Colonic mucosa (tissue), 4 donors: ENCODE measurements at places on chromosomes 3 and 15. TPM values are rescaled to one million over a fixed set of nuclear protein-coding genes. Genes with fewer than 3 reads are reported as not detected.
A peak's percentile ranks its signal among the peaks of the same experiment; 100 is the strongest.

- no peak for DNase-seq
These were observed 196.4 kb downstream of the VGLL3 start for GRCh38 chr3:86794361-86795065.

- no peak for DNase-seq
These were observed 307.4 kb downstream of the NTRK3 start for GRCh38 chr15:87949151-87949574.

DNA sequence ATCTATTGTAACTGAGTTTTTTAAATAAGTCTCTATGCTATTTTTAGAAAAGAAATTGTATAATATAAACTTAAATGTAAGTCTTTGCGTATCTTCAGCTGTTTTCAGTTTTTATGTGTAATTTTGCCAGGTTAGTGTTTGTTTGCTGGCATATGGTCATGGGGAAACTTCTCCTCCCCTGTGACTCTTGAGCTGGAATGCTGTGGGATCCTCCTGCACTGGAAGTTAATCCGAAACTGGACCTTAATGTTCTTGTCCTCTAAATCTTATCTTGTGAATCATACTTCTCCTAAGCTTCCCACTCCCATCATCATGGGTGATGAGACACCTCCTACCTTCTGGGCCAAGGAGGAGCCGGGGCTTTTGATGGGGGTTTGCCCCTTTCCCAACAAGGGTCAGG lies 52.4 kb upstream of the CHST2 start:
- no peak for DNase-seq

DNA sequence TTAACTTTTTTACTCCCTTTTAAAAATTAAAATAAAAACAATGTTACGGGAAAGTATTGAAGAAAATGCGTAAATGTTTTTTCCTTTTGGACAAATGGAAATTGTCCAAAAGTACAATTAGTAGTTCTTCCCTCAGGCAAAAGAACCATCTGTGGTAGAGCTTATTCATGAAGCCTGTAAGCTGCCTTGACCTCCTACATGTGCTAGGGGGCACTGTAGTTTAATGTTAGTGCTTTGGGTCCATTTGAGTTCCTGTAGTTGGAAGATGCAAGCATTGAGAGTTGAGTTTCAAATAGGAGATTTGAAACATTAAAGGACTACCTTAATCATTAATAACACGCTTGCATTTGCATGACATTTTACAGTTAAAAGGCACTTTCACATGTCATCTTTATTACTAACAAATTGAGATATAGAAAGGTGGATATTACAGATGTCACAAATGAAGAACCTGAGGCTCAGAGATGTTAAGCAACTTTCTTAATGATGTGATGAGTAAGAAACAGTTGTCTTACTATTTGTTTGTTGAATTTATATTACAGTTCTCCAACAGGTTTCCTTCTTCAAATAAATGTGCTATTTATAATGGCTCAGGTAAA lies 1.8 kb upstream of the ZNF385D start:
- no peak for DNase-seq

DNA sequence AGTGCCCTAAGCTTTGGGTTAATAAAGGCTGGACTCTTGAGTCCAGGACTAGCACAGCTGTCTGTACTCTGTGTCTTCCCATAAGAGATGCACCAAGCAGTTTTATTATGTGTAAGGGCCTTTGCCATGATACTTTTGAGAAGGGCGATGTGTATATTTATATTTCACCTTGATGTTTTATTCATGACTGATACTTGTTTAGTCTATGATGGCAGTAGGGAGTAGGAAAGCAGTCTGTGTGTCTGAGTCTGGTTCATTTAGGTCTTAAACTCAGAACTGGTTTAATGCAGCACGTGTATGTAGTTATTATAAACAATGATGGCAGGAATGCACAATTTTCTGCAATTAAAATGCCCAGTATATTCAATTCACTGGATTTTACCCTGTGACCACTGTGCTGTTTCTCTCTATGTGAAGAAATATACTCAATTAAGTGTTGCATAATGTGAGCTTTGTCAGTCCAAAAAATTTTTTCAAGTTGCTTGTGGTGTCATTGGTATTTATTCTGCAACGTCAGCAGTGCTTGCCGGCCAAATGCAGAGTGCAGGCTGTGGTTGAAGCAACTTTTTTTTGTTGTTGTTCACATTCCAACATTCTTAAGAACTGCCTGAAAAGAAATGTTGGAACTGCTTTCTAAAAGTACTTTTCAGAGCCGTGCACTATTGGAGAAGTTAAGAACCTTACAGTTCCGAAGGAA lies 423.7 kb upstream of the SEMA6D start:
- DNase-seq: peak; percentile 26

DNA sequence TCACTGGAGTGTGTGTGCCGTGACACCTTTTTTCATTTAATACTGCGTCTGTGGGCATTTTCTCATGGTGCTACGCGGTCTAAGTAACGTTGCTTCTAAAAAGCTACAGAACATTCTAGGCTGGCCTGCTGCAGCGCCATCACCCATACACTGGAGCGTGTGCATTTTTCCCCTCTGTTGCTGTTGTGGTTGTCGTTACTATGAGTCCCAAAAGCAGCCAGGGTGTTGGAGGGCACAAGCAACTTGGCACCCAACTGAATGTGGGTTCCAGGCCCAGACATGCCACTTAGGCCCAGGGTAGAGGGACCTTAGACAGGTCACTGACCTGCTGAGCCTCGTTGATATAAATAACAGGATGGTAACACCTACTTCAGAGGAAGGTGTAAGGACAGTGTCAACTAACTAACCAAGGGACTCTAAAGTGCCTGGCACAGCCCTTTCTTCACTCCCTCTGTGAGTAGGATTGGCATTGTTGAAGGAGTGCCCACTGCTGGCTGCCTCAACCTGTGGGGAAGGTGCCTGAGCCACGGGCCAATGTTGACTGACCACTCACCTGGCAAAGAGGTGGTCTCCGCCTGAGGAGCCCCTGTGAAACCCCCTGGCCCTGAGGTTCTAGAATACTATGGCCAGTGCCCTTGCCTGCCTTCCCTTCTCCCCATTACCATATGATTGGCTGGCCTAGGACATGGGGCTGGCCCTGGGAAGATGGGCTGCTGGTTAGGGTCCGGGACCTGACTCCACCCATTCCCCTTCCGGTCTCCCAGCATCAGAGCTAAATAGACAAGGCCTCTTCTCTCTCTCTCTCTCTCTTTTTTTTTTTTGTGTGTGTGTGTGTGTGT lies 3.5 kb downstream of the CSK start:
- DNase-seq: no peak

- no peak for DNase-seq
These were observed 406.2 kb upstream of the RARB start for GRCh38 chr3:25021816-25022215.

The GOLGA8T gene
- total RNA-seq: not detected

The PAQR9 gene
- not detected for total RNA-seq

The AEN gene
- 13.8 TPM for total RNA-seq

DNA sequence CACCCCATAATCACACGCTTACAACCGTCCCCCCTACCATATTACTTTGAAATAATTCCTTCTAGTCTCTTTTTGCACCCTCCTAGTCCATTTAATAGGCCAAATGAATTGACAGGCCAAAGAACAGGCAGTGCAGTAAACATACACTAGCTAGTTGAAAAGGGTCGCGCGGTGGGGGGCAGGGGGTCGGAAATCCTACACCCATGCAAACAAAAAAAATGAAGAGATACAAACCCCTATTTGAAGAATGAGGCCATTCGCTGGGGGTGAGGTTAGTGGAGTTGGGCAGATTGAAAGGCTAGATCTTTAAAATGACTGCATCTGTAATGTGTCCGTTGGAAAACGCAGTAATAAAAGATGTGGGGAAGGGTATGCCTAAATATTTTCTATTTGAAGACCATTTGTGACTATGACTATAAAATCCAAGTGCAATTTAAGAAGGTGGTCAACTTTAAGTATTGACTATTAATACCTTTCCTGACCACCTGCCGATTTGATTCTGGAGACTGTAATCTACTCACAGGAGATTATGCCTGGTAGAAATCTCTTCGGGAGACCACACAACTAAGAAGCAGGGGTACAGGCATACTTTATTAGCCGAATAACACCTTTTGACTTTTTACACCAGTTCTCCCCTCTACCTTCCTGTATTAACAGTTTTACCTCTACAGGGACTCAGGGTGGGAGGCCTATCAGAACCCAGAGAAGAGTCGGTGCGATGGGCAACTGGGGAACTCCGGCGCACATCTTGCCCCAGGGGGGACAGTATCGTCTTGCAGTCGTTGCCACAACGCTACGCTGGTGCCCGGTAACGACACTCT lies 762 bp upstream of the ARL6 start:
- no peak for DNase-seq

GRCh38 chr3:110248666-110249065 lies 823.0 kb upstream of the NECTIN3 start:
- DNase-seq: no peak

DNA sequence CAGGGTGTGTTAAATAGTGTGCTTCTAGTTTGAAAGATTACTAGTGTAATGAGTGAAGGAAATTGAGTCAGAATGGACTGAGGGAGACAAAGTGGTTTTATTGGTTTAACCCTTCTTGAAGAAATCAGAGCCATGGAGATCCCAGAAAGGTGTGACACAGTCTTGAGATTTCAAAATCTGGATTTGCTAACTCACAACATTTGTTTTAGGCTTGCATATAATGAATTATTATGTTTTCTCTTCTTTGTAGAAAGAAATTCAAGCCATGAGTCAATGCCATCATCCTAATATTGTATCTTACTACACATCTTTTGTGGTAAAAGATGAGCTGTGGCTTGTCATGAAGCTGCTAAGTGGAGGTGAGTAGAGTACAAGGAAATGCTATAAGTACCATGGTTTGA lies 25.1 kb downstream of the OXSR1 start:
- no peak for DNase-seq

DNA sequence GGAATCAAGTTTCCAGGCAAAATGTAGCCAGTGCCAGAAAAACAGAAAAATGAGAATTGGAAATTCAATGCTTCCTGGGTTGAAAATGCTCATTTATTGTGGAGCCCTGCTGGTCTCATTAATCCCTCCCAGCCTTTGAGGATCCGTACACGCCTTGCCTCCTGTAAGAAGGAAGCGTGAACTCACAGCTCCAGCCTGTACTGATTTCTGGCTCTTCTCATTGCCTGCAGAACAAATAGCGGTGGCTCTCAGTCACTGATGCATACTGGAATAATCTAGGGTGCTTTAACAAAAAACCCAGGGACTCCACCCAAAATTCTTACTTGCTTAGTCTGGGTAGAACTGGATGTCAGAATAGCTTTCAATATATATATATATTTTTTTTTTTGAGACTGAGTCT lies 29.3 kb upstream of the SLC24A5 start:
- DNase-seq: no peak

The GABRG3 gene
- total RNA-seq: not detected

The TBC1D5 gene
- 29.9 TPM for total RNA-seq

GRCh38 chr3:138862924-138863775 lies 28.4 kb upstream of the PIK3CB start:
- DNase-seq: peak; percentile 82

GRCh38 chr15:77538027-77538451 lies 94.7 kb downstream of the LINGO1 start:
- DNase-seq: no peak

GRCh38 chr15:31887246-31887645 lies 143.1 kb upstream of the CHRNA7 start:
- no peak for DNase-seq
